ENCODE measurements at places on chromosomes 3 and 15. TPM values are rescaled to one million over a fixed set of nuclear protein-coding genes. Genes with fewer than 3 reads are reported as not detected.

GRCh38 chr15:87224404-87224803, 1032.1 kb downstream of the NTRK3 start:
- DNase-seq = no peak

Gene MORC1
- not detected for total RNA-seq

- DNase-seq = no peak
Observed at GRCh38 chr3:143811602-143812001, 36.7 kb downstream of the SLC9A9 start.

Gene PPP2R3A
- 0.49 TPM for total RNA-seq

Gene CFAP100
- total RNA-seq = not detected
